WERI-Rb-1 (cell line): ENCODE measurements at places on chromosomes 7 and 10.
A peak's percentile ranks its signal among the peaks of the same experiment; 100 is the strongest.

GRCh38 chr10:60846173-60846572, 67.9 kb downstream of the CDK1 start:
- peak; percentile 40 for DNase-seq

- no peak for DNase-seq
Observed at GRCh38 chr7:143046426-143046851, 5.7 kb upstream of the OR6V1 start.

GRCh38 chr7:101564778-101565211, 64.3 kb downstream of the MYL10 start:
- peak; percentile 30 for DNase-seq

GRCh38 chr7:41169317-41169716, 533.6 kb downstream of the INHBA start:
- DNase-seq = no peak

DNA sequence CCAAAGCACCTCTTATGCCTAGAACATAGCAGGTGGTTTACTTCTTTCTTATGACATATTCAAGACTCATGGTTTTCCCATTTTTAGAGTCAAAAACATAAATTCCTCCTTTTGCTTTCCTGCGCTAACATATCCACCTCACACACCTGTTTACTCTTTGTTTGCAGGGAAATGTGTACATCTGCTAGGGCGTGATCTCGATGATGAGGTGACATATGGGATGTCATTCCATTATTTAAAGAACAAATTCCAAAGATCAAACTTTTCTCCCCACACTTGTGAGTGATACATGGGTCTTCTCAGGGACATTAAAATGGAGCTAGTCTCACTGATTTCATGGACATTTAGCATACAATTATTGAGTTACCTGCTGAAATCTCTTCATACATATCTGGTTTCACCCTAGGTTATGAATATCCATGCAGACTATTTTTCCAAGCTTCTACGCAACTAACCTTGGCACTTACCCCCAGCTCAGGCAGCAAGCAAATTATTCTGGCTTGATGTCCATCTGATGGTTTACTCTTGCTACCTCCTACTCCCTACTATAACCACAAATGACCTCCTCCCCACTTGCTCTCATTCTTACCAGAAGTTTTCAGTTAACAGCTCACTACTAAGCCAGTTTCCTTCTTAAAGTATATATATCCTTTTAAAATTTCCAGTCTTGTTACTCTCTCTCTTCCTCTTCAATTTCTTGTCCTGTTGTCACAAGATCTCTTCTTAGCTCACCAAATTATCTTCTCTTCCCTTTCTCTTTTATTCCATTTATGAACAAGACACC, 208.5 kb downstream of the RNLS start:
- DNase-seq = no peak
